Cardiac muscle cell (in vitro differentiated cells and primary cell): ENCODE measurements at places on chromosomes 7 and 10. TPM values are rescaled to one million over a fixed set of nuclear protein-coding genes. Genes with fewer than 3 reads are reported as not detected.

The FKBP6 gene
- not detected in 2 replicates for total RNA-seq

The HOXA1 gene
- total RNA-seq: 0.42 and 0.85 TPM in 2 replicates

The MRPS16 gene
- 51.6 and 67.4 TPM in 2 replicates for total RNA-seq

The OPALIN gene
- total RNA-seq: not detected in 2 replicates

The INSYN2A gene
- not detected in 2 replicates for total RNA-seq

The KCP gene
- total RNA-seq: 0.49 and 1.2 TPM in 2 replicates

The INA gene
- 1.1 and 1.3 TPM in 2 replicates for total RNA-seq

The TBXAS1 gene
- 0.83 and 4.1 TPM in 2 replicates for total RNA-seq

The GCK gene
- 19.1 and 46.4 TPM in 2 replicates for total RNA-seq

DNA sequence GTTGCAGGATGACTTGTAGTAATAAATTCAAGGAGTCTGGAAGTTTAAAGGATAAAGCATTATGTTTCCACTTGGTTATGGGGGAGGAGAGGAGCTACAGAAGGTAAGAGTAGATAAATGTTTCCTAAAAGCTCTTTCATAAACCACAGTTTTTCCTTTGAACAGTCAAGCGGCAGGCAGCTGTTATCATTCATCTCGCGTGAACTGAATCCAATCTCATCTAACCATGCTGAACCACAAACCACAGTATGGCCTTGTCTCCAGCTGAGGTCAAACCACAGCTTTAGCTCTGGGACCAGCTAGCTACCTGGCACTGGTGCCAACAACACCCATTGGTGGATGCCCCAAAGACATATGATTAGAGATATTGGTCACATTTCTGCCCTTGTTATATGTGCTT, 63.3 kb downstream of the NOC3L start:
- no peak overlapping the region for H3K27ac ChIP-seq
- no peaks in the 10 kb centered on the region for H3K27me3 ChIP-seq
- no peaks in the 10 kb centered on the region for H3K4me1 ChIP-seq
- H3K36me3 ChIP-seq: no peaks in the 10 kb centered on the region

- H3K27ac ChIP-seq: peak overlapping the region; percentile 0
- H3K27me3 ChIP-seq: no peaks in the 10 kb centered on the region
- H3K36me3 ChIP-seq: no peaks in the 10 kb centered on the region
- peaks cover 15% of the 10 kb centered on the region for H3K4me1 ChIP-seq
- H3K4me3 ChIP-seq: no peak overlapping the region
Measured at GRCh38 chr10:35492386-35493195, 112.5 kb upstream of the GJD4 start.

- DNase-seq: peak; percentile 71
- H3K36me3 ChIP-seq: no peaks in the 10 kb centered on the region
- H3K27me3 ChIP-seq: no peaks in the 10 kb centered on the region
- peak overlapping the region; percentile 90 for H3K27ac ChIP-seq
Measured at GRCh38 chr10:30114881-30115625, 55.7 kb upstream of the JCAD start.

- H3K27ac ChIP-seq: no peak overlapping the region
Measured at GRCh38 chr10:60335708-60336107, 54.0 kb downstream of the ANK3 start.

DNA sequence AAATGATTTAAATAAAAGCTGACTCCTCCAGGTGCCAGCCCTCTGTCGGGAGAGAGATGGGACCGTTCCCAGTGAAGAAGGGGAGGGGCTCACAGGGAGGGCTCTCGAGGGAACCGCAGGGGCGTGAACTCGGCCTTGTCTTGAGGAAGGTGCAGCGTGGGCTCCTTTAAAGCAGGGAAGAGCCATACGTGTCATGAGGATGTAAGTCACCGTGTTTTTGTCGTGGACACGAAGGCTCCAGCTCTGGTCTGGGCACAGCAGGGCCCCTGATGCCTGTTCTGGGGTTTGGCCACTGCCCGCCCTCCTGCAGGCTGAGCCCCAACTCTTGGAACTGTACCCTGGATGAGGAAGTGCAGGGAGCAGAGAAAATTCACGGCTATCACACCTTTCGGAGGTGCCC, 45.0 kb downstream of the JAKMIP3 start:
- no peaks in the 10 kb centered on the region for H3K4me1 ChIP-seq
- no peaks in the 10 kb centered on the region for H3K27me3 ChIP-seq
- no peak overlapping the region for H3K4me3 ChIP-seq
- H3K27ac ChIP-seq: no peak overlapping the region
- DNase-seq: no peak
- H3K36me3 ChIP-seq: no peaks in the 10 kb centered on the region

- DNase-seq: no peak
- no peaks in the 10 kb centered on the region for H3K4me1 ChIP-seq
- no peaks in the 10 kb centered on the region for H3K36me3 ChIP-seq
- no peak overlapping the region for H3K27ac ChIP-seq
- H3K4me3 ChIP-seq: no peak overlapping the region
- no peaks in the 10 kb centered on the region for H3K27me3 ChIP-seq
Measured at GRCh38 chr7:158318511-158318913, 269.1 kb downstream of the PTPRN2 start.

DNA sequence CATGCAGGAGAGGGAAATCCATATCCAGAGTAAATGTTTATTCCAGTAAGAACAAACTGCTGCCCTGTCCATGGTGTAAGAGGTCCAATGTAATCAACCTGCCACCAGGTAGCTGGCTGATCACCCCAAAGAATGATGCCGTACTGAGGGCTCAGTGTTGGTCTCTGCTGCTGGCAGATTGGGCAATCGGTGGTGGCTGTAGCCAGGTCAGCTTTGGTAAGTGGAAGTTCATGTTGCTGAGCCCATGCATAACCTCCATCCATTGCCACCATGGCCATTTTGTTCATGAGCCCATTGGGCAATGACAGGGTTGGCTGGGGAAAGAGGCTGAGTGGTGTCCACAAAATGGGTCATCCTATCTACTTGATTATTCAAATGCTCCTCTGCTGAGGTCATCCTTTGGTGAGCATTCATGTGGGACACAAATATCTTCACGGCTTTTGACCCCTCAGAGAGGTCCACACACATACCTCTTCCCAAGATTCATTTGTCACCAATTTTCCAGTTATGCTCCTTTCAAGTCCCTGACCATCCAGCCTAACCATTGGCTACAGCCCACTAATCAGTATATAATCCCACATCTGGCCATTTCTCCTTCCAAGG, 23.3 kb upstream of the PAPSS2 start:
- H3K27me3 ChIP-seq: no peaks in the 10 kb centered on the region
- DNase-seq: no peak
- no peaks in the 10 kb centered on the region for H3K36me3 ChIP-seq
- H3K4me3 ChIP-seq: no peak overlapping the region

- H3K4me1 ChIP-seq: peaks cover 6% of the 10 kb centered on the region
- H3K27ac ChIP-seq: no peak overlapping the region
- H3K36me3 ChIP-seq: no peaks in the 10 kb centered on the region
- no peaks in the 10 kb centered on the region for H3K27me3 ChIP-seq
Measured at GRCh38 chr7:42479452-42479815, 242.4 kb upstream of the GLI3 start.

- H3K27ac ChIP-seq: no peak overlapping the region
- H3K27me3 ChIP-seq: no peaks in the 10 kb centered on the region
- no peaks in the 10 kb centered on the region for H3K4me1 ChIP-seq
- no peak overlapping the region for H3K4me3 ChIP-seq
- peak; percentile 12 for DNase-seq
Measured at GRCh38 chr7:47211519-47211973, 370.4 kb downstream of the TNS3 start.

GRCh38 chr7:43749383-43749940, 9.0 kb upstream of the BLVRA start:
- no peak overlapping the region for H3K27ac ChIP-seq
- H3K27me3 ChIP-seq: no peaks in the 10 kb centered on the region
- DNase-seq: no peak
- no peaks in the 10 kb centered on the region for H3K4me1 ChIP-seq
- no peak overlapping the region for H3K4me3 ChIP-seq

GRCh38 chr7:108308903-108309302, 147.3 kb downstream of the NRCAM start:
- H3K27me3 ChIP-seq: no peaks in the 10 kb centered on the region
- H3K36me3 ChIP-seq: no peaks in the 10 kb centered on the region
- H3K4me3 ChIP-seq: no peak overlapping the region
- H3K27ac ChIP-seq: no peak overlapping the region

- peaks cover 53% of the 10 kb centered on the region for H3K27me3 ChIP-seq
- no peaks in the 10 kb centered on the region for H3K4me1 ChIP-seq
- H3K27ac ChIP-seq: no peak overlapping the region
- no peak overlapping the region for H3K4me3 ChIP-seq
- DNase-seq: no peak
Measured at GRCh38 chr10:111080224-111080623, 3.4 kb downstream of the ADRA2A start.

DNA sequence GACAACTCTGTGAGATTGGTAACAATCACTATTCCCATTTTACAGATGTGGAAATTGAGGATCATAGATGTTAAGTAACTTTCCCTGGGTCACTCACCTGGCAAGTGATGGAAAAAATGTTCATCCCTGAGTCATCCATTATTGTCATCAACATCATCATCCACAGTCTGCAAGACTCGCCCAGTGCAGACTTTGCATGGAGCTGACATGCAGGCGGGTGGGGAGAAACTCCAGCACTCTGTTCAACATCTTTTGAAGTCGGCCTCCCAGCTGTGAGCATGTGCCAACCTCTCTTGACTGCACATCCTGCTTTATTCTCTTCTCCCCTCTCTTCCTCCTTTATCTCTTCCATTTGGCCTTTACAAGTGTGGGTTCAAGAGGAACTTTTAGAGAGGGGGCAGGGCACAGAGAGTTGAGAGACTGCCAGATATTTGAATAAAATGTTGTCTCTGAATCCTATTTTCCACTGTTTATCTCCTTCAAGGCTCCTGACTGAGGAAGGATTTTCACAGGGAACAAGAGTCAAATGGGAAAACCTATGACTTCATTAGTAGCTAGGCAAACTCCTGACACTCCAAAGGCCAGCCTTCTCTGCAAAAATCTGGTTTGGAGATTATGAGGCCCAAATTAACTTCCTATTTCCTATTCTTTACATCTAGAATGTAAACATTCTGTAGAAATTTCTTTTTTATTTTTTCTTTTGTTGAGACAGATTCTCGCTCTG, 283.7 kb upstream of the PODXL start:
- no peak overlapping the region for H3K4me3 ChIP-seq
- H3K27ac ChIP-seq: no peak overlapping the region
- peaks cover 3% of the 10 kb centered on the region for H3K27me3 ChIP-seq
- peaks cover 8% of the 10 kb centered on the region for H3K4me1 ChIP-seq
- H3K36me3 ChIP-seq: no peaks in the 10 kb centered on the region

- no peak for DNase-seq
- H3K4me1 ChIP-seq: no peaks in the 10 kb centered on the region
- H3K27ac ChIP-seq: no peak overlapping the region
- peaks cover 95% of the 10 kb centered on the region for H3K36me3 ChIP-seq
- H3K4me3 ChIP-seq: no peak overlapping the region
- H3K27me3 ChIP-seq: no peaks in the 10 kb centered on the region
Measured at GRCh38 chr10:68752711-68753350, 31.8 kb downstream of the CCAR1 start.

DNA sequence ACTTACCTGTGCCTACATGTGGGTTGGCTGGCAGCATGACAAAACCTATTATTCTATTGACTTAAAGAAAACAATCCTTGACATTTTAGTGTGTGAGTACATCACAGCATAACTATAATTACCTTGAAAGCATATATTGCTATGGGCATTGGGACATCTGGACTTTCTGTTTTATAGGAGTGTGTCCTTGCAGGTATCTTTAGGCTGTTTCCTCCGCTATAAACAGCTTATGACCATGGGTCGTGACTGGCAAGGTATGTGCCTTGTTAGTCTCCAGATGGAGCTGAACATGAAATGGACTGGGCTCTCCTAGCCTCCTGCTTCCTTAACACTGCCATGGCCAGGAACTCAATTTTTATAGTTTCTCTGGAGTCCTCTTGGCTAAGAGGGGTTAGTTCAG, 317.4 kb upstream of the COBL start:
- no peak overlapping the region for H3K27ac ChIP-seq
- H3K36me3 ChIP-seq: no peaks in the 10 kb centered on the region
- DNase-seq: no peak
- H3K4me3 ChIP-seq: no peak overlapping the region
- H3K27me3 ChIP-seq: no peaks in the 10 kb centered on the region

- DNase-seq: no peak
- H3K4me1 ChIP-seq: no peaks in the 10 kb centered on the region
- H3K36me3 ChIP-seq: no peaks in the 10 kb centered on the region
Measured at GRCh38 chr10:82212753-82213152, 337.8 kb downstream of the NRG3 start.

DNA sequence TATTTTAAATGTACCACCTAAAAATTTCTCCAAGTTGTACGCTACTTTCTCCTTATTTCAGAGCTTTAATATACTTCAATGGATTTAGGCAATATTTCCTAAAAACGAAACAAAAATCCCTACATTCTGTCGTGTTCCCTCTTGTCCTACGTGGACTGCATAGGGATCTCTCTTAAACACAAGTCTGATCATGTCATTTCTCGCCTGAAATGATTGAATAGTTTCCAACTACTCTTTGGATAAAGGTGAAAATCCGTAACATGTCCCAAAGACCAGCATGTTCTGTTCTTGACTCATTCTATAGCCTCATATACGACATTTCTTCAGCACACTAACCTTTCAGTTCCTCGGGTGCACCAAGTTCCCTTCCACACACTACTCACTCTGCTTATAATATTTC, 17.7 kb upstream of the TPK1 start:
- no peak for DNase-seq
- H3K27ac ChIP-seq: no peak overlapping the region
- no peaks in the 10 kb centered on the region for H3K4me1 ChIP-seq

DNA sequence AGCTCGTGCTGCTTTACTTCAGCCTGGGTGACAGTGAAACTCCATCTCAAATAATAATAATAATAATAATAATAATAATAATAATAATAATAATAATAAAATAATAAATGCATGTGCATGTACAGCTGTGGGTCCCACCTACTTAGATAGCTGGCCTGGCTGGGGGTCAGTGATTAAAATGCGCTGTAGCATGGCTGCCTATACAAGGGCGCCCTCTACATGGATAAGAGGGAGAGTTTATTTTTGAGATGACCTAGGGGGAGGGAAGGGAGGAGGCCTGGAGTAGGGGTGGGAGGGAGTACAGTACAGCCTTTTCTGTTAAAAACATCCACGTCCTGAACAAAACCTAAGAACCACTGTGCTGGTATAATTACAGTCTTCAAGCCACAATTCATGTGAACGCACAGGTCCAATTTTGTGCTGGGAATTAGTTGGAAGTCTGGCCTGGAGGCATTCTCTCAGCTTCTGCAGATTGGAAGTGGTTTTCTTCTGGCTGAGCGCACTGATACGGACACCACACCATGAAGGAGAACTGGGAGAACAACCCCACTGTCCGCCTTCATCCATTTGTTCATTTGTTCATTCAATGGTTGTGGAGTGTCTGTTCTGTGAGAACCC, 146.5 kb downstream of the TMEM178B start:
- H3K27me3 ChIP-seq: no peaks in the 10 kb centered on the region
- no peak overlapping the region for H3K4me3 ChIP-seq
- no peak overlapping the region for H3K27ac ChIP-seq

DNA sequence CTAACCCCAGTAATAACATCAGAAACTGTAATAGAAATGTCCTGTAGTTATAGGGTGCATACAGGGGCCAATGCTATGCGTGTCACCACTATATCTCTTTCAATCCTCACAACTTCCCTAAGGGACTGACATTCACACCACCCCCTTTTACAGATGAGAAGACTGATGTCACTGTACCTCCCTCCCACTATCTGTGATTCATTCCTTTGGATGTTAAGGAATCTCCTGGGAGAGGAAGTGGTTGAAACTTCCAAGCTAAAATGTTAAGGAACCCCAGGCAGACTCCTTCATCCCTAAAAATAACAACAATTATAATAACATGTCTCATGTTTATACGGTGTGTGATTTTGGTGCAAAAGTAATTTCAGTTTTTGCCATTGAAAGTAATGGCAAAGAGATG, 5.4 kb downstream of the COL13A1 start:
- no peak overlapping the region for H3K4me3 ChIP-seq
- peaks cover 37% of the 10 kb centered on the region for H3K4me1 ChIP-seq
- H3K27me3 ChIP-seq: no peaks in the 10 kb centered on the region
- H3K27ac ChIP-seq: no peak overlapping the region
- no peaks in the 10 kb centered on the region for H3K36me3 ChIP-seq
